ENCODE measurements at places on chromosomes 2 and 18. TPM values are rescaled to one million over a fixed set of nuclear protein-coding genes. Genes with fewer than 3 reads are reported as not detected.

The SERPINB2 gene
- not detected for total RNA-seq

The DLX1 gene
- not detected for total RNA-seq

The LBX2 gene
- 0.25 TPM for total RNA-seq

The TNFAIP6 gene
- total RNA-seq: not detected

The FABP1 gene
- total RNA-seq: not detected

The ATG9A gene
- 48.5 TPM for total RNA-seq

The MMADHC gene
- total RNA-seq: 92.8 TPM

The AGXT gene
- total RNA-seq: not detected

The RTP5 gene
- total RNA-seq: not detected

The FEV gene
- total RNA-seq: not detected

The FAM110C gene
- 0.21 TPM for total RNA-seq

The ALLC gene
- not detected for total RNA-seq

The MGAT4A gene
- 109 TPM for total RNA-seq

The TP53I3 gene
- total RNA-seq: 2.7 TPM

Measured in activated CD4-positive, alpha-beta T cell treated with anti-CD3 and anti-CD28 coated beads, Interleukin-2, amount 10 ng/mL, durations not matched to agents 7 days and 5 days (primary cell).